GM06990 (cell line): ENCODE measurements at places on chromosomes 12 and 14.
A peak's percentile ranks its signal among the peaks of the same experiment; 100 is the strongest.

- no peak for DNase-seq
Measured at GRCh38 chr12:6975297-6976032, 4.8 kb downstream of the EMG1 start.

DNA sequence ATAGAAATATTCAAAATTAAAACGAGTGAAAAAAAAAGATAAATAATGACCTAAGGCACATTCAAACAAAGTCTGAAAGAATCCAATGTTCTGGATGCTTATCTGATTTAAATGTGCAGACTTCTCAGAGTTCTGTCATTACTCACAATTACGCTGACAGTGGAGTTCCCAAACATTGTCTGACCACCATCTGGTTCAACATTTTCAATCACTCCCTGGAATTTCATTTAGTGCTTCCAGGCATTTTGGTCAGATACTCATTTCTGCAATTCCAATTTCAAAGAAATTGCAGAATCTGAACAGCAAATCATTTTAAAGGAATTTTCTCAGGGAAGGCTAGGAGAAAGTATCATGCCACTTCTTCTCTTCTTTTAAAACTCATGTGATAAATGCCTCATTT is 398.2 kb upstream of the PDE3A start:
- DNase-seq: no peak

DNA sequence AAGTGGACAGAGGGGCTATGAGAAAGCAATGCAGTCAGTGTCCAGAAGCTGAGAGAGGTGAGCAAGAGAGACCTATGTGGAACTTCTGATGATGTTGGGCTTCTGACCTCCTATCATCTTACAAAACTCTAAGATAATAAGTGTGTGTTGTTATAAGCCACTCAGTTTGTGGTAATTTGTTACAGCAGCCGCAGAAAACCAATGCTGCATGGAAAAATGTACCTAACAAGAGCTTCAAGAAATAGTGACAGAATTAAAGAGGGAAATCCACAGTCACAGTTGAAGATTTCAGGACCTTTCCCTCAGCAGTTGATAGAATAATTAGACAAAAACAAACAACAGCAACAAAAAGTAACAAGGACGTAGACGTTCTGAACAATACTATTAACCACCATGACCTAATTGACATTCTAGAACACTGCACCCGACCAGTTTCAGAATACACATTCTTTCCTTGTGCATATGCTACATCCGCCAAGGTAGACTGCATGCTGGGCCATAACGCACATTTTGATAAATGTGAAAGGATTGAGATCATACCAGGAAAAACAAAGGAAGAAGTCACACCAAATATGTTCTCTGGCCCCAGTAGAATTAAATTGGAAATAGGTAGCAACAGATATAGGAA is 1.8 kb upstream of the EVL start:
- no peak for DNase-seq

- DNase-seq: no peak
Measured at GRCh38 chr12:63308671-63309070, 157.7 kb upstream of the AVPR1A start.

GRCh38 chr14:99382781-99383471 is 97.7 kb downstream of the SETD3 start:
- DNase-seq: no peak

DNA sequence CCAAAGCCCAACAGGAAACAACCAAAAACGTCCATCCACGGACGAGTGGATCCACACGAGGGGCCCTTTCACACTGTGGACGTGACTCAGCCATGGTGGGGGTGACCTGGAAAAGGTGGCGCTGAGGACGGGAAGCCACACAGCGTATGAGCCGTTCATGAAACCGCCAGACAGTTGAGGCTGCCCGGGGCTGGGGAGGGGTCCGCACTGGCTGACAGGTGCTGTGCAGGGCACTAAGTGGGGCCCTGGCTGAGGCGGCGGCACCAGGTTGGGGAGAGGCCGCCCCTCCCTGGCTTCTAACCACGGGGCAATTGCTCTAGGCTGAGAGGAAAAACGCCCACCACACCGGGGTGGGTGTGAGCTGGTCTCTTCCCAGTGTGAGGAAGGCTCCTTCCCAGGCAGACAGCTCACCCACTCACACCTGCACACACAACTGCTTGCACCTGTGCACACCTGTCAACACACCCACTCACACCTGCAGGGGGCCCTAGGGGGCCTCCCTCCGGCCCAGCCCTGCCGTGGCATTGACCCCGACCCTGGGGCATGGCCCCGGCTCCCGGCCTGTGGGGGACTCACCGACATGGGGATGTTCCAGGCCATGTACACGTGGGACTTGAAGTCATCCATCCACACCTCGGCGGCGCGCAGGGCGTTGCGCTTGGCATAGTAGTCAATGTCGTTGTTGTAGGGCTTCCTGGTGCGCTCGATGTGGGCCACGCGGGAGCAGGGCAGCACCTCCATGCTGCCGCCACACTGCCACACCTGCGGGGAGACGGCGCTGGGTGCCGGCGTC is 58.9 kb downstream of the NOC4L start:
- DNase-seq: no peak

- no peak for DNase-seq
Measured at GRCh38 chr14:64089920-64090319, 204.3 kb downstream of the ESR2 start.

DNA sequence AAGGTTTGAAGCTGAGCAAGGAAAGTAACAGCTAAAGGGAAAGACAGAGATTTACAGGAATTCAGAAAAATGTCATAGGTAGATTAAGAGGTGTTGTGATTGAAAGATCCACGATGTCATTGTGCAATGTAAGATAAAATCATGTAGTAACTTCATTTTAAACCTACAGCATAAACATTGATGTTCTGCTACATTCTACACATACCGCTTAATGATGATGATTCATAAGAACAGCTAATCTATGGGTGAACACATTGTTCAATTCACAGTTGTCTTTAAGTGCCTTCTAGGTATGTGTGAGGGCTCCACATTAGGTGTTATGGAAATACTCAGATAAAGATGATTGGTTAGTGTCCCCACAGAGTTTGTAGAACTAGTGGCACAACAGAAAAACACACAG is 170.9 kb downstream of the GRIP1 start:
- no peak for DNase-seq

DNA sequence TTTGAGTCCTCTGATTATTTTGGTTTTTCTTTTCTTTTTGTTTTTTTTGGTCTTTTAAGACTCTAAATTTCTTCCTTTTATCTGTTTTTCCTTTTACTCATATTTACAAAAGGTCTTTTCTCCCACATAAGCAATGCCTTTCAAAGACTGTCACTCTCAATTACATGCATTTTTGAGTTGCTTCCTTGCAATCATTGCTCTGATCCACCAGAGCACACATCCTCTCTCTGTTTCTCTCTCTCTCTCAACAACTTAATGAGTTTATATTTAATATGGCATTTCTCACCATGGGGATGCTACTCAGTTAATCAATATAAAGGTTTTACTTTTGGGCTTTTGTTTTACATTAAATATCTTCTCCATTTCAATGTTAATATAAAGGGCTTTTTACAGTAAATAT is 62.7 kb upstream of the OR10AD1 start:
- DNase-seq: no peak

DNA sequence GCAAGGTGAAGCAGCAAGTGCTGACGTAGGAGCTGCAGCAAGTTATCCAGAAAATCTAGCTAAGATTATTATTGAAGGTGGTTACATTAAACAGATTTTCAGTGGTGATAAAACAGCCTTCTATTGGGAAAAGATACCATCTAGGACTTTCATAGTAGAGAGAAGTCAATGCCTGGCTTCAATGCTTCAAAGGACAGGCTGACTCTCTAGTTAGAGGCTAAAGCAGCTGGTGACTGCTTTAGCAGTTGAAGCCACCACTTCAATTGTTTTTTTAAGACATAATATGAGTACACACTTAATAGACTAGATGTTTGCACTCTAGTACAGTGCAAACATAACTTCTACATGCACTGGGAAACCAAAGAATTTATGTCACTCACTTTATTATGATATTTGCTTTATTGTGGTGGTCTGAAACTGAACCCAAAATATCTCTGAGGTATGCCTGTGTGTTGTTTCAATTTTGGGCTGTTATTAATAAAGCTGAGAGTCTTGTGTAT is 1026.9 kb upstream of the FOXG1 start:
- no peak for DNase-seq

GRCh38 chr14:75422169-75422568 is 5.7 kb upstream of the JDP2 start:
- DNase-seq: no peak

- peak; percentile 19 for DNase-seq
Measured at GRCh38 chr14:39763402-39763890, 331.2 kb upstream of the FBXO33 start.

DNA sequence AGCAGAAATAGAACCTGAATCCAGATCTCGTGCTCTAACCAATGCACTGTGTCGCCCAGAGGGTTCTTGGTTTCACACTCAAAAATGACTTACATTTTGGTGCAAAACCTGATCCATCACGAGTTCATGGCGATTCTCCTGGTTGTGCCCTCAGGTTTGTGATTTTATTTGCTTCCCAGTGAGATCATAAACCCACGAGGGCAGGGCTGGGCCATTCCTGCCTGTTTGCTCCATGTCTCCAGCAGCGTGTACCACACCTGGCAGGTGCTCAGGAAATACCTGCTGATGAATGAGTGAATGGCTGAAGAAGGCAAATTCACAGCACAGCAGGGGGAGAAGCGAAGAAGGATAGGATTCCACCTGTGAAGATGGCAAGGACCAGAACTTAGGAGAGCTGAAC is 9.4 kb downstream of the ACACB start:
- DNase-seq: no peak

- DNase-seq: no peak
Measured at GRCh38 chr14:73239393-73240241, 2.3 kb downstream of the PAPLN start.

DNA sequence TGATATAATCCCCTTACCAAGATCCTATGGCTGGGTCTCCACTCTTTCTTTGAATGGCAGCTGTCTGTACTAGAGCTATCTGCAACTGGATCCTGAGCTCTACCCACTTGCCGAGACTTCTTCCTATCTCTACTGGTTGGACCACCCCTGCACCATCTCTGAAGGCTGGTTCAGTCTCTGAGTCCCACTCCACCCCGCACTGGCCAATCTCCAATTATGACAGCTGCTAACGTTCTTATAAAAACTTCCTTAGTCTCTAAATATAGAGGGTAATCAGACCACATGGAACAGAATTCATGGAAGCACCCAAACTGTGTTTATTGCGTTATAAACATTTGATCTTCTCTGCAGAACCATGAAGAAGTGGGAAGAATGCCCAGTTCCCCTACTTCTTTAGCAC is 186.6 kb upstream of the EEA1 start:
- DNase-seq: no peak

GRCh38 chr12:92403210-92404175 is 257.8 kb upstream of the BTG1 start:
- peak; percentile 88 for DNase-seq

DNA sequence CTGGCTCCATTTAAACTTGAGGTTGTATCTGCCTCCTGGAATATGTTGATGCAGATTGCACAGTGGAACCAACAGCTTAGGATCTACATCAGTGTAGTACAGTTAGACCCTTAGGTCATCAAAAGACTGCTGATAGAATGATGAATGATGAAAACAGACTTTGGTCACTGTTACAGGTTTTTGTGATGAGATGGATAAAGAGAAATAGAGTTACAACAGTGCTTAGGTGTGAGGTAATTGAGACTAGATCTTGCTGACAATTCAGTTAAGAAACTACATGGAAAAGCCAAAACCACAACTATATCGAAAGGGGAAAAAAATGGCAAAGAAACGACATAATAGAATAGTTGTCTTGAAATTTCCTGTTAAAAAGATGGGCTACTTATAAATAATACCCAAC is 145.7 kb upstream of the LMNTD1 start:
- DNase-seq: no peak

DNA sequence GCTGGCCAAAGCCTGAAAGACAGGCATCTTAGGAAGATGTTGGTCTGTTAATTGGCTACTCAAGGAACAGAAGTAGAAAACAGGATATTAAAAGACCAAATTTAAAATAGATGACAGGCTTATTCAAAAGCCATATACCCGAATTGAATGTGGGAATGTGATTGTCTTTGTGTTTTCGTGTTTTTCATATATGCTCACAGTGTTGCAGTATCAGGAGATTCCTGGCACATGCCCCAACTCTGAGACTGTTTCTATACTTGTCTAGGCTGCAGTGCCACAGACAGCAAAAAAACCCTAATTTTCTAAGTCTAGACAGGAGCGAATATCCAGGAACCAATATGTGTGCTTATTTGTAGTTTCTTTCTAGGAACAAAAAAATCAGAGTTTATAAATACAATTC is 57.4 kb upstream of the KRR1 start:
- no peak for DNase-seq

DNA sequence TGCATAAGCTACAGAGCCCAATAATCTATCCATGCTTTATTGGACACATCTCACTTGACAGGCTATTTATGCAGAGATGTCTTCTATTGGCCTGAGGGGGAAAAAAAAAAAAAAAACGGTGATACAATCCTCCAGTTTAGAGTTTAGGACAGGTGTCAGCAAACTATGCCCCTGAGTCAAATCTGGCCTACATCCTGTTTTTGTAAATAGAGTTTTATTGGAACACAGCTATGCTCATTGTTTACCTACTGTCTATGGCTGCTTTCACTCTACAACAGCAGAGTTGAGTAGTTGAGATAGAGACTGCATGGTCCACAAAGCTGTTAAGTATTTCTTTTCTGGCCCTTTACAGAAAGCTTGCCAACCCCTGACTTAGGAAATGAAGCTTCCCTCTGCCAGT is 403.1 kb downstream of the C12orf75 start:
- DNase-seq: no peak

GRCh38 chr12:104063712-104064030 is 660 bp upstream of the HCFC2 start:
- DNase-seq: no peak

DNA sequence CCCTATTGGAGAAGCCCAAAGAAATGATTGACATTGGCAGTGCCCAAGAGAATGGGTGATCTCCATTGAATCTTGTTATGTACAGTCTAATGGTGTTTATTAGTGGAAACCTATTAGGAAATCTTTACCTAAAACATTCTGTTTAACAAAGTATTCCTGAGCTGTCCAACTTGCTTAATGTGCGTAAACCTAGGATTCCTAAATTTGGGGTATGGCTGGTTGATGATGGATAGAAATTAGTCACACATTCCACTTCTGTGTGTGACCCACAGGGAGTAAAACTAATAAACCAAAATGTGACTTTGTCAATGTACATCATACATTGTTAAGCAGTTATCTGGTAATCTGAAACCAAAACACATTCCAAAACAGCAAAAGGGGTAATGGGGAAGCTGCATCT is 761.3 kb downstream of the FSCB start:
- no peak for DNase-seq

- DNase-seq: no peak
Measured at GRCh38 chr12:49253033-49253623, 11.8 kb upstream of the TUBA1C start.

DNA sequence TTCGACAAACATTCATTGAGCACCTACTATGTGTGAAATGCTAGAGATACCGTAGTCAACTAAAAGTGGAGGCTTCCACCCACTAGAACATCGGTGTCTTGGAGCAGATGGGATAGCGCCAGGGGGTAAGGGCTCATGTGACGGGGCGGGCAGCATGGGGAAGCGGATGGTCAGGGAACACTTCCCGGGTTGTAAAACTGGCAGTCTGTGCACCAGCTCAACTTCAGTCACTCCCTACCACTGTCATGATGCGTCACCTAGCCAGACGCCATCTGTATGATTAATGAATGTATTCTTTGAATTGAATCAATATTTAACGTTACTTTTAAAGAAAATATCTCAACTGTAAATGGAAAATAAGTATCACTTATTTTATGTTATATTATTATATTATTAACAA is 93.5 kb downstream of the PIWIL1 start:
- no peak for DNase-seq
